H9 (cell line): ENCODE measurements at places on chromosomes 12 and 14. TPM values are rescaled to one million over a fixed set of nuclear protein-coding genes. Genes with fewer than 3 reads are reported as not detected.

DNA sequence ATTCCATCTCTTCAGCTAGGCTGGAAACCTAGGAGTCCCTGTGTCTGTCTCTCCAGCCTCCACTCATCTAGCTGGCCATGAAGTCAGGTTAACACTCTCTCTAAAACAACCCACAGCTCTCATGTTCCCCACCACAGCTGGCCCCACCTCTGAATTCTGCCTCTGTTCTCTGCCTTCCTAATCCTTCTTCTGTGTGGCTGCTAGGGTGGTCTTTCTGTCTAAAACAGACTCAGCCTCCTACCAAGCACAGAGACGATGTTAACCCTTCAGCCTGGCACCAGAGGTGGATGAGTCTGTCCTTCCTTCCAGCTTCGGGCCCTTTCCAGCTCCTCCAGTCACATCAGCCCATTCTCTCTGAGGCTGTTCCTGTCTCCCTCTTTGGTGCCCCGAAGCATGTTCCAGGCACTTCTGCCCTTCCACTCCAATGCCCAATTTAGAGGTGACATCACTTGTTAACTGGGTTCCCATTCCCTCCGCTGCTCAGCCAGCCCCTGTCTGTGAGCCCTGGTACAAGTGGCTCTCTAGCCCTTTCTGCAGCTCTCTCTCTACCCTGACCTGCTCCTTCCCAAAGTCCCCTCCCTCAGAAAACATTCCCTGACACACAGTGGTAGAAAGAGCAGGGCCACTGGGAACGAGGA, 9.1 kb downstream of the FIGNL2 start:
- no peak overlapping the region for H3K27ac ChIP-seq
- H3K36me3 ChIP-seq, result no peaks in the 10 kb centered on the region
- DNase-seq, result no peak
- no peak overlapping the region for H3K4me3 ChIP-seq
- H3K27me3 ChIP-seq, result no peaks in the 10 kb centered on the region

- H3K4me1 ChIP-seq, result no peaks in the 10 kb centered on the region; the same call in 1 of the 2 replicates
- H3K4me3 ChIP-seq, result no peak overlapping the region
- H3K27ac ChIP-seq, result no peak overlapping the region
- peaks cover 9% of the 10 kb centered on the region; the same call in 1 of the 2 replicates for H3K27me3 ChIP-seq
- H3K36me3 ChIP-seq, result no peaks in the 10 kb centered on the region
Measured at GRCh38 chr14:105085766-105086165, 20.5 kb upstream of the GPR132 start.

The GPR162 gene
- total RNA-seq, result 4.6 and 6.1 TPM in 2 replicates

The CAPS2 gene
- 3.9 and 4.3 TPM in 2 replicates for total RNA-seq
